NCI-H774 (cell line): ENCODE measurements at places on chromosomes 11 and 22.

- DNase-seq = no peak
These were observed 98.7 kb downstream of the NAV2 start for GRCh38 chr11:19811380-19811779.

DNA sequence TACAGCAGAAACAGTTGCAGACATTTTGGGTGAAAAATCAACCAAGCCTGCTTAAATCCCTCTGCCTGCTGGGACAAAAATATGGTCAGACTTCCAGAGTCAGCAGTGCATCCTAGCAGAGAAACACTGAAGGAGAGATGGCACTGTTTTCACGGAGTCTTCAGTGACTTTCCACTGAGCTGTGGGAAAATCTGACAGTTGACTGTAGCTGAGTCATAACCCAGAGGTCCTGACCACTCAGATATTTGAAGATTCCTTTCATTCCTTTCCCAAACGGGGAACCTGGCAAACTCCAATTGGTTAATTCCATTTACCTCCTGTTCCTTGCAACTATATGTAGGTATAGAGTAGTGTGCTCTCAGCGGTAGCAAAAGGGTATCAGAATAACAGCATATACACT, 20.9 kb upstream of the UPB1 start:
- DNase-seq = no peak

DNA sequence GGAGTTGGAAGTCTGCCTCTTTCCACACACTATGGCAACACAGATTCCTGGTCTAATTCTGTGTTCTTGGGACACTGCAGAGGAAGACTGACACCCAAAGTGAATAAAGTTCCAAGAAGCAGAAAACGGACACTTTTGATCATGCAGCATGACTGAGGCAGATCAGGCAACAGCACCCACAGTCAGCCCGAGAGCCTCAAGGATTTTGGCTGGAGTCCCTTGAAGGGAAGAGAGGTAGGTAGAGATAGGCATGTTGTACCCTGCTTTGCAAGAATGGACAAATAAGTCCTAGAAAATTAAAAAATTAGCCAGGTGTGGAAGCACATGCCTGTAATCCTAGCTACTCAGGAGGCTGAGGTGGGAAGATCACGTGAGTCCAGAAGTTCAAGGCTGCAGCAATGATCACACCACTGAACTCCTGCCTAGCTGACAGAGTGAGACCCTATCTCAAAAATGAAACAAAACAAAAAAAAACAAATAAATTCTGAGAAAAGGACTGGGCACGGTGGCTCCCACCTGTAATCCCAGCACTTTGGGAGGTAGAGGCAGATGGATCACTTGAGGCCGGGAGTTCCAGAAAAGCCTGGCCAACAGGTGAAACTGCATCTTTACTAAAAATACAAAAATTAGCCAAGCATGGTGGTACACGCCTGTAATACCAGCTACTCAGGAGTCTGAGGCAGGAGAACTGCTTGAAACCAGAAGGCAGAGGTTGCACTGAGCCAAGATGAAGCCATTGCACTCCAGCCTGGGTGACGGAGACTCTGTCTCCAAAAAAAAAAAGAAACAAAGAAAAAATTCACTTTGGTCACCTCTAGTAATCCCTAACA, 6.9 kb downstream of the SLC43A1 start:
- DNase-seq = no peak

DNA sequence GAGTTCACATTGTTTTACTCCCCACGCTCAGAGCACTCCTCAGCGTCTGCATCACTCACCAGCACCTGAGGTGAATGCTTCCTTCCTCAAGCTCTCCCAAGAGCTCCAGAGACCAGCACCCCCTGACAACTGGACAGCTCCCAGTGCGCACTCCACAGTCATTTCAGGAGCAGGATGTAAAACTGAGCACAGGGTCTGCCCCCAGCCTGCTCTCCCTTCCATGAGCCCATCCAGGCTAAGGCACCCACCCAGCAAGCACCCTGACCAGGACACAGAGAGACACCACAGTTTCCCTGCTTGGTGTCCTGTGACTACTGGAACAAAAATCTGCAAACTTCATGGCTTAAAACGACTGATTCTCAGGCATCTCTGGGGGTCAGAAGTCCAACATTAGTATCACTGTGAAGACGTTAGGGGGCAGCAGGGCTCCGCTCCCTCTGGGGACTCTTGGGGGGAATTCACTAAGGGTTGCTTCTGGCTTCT, 3.3 kb downstream of the SCGB1D2 start:
- DNase-seq = no peak

DNA sequence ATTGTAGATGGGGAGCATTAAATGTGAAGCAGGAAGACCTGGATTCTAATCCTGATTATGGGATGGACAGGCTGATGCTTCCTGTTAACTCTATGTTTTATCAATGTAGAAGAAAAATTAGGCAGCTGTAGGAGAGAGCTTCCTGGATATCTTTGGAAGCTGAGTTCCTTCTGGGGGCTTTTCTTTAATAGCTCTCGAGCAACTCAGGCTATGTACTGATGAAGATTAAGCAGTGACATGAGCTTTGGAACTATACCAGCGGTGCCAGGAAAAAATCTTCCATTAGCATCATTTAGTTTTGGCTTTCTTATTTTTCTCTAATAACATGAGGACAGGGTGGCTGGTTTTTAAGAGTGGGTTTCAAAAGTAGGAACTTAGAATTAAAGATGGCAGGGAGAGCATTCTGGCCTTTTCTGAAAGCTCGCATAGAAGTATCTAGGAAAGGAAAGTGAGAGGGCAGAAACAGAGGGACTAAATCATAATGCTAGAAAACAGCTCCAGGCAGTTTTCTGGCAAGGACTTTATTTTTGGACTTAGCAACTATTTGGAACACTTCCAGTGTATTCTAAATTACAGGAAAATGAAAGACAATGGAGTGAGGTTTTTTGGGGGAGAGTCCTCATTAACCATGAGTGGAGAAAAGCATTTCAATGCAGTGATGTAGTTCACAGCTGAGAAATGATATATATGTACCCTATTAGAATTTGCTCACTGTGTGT, 69.2 kb upstream of the RRM1 start:
- DNase-seq = no peak
